ENCODE measurements at places on chromosomes 13 and 19. TPM values are rescaled to one million over a fixed set of nuclear protein-coding genes. Genes with fewer than 3 reads are reported as not detected.

Gene QPCTL
- 4.0 TPM for polyA plus RNA-seq

Gene LGALS14
- polyA plus RNA-seq: not detected

Gene CLEC4M
- not detected for polyA plus RNA-seq

Gene ZNF599
- polyA plus RNA-seq: 7.2 TPM

Gene NBEA
- 17.3 TPM for polyA plus RNA-seq

DNA sequence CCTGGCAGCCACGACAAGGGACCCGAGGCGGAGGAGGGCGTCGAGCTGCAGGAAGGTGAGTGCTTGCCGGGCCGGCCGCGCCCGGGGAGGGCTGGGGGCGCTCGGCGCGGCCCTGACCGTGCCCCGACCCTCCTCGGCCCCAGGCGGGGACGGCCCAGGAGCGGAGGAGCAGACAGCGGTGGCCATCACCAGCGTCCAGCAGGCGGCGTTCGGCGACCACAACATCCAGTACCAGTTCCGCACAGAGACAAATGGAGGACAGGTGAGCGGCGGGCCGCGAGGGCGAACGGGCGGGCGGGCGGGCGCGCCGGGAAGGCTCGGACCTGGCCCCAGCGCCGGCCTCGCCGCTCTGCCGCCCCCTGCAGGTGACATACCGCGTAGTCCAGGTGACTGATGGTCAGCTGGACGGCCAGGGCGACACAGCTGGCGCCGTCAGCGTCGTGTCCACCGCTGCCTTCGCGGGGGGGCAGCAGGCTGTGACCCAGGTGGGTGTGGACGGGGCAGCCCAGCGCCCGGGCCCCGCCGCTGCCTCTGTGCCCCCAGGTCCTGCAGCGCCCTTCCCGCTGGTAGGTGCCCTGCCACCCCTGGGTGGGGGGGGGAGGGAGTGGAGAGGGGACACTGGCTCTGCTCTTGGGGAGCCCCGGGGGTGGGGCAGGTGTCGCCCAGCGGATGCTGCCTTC lies 816 bp downstream of the USF2 start:
- peak; percentile 87 for DNase-seq

DNA sequence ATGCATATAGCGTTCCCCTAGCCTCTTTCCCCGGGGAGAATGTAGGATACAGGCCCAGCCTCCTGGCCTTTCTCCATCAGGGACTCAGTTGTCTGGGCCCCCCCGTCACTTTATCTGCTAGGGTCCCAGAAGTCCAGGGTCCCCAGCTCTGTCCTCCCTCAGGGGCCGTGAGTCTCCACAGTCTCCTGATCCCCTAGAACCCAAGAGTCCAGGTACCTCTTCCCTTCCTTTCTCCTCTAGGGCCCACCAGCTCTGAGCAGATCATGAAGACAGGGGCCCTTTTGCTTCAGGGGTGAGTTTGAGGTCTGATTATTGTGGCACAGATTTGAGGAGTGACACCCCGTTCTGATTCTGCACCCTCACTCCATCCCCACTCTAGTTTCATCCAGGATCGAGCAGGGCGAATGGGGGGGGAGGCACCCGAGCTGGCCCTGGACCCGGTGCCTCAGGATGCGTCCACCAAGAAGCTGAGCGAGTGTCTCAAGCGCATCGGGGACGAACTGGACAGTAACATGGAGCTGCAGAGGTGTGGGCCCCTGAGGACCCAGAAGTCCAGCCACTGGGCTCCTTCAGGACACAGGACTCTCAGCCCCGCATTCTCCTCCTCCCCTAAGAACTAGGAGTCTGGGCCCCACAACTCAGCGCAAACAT lies 758 bp downstream of the BAX start:
- DNase-seq: no peak

DNA sequence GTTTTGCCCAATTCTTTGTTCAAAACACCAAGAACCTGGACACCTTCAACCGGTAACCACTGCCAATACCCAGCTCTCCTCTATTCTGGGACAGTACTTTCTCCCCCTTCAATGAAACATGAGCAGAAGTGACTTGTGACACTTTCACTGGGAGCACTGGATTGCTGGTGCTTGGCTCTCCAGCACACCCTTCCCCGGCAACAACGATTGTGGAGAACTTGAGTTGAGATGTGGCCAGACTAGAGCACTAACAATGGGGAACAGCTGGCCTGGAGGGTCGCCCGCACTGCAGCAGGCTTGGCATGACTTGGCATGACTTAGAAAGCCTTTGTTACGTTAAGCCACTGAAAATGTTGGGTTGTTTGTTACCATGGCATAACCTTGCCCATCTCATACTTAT lies 7.5 kb upstream of the B3GLCT start:
- DNase-seq: no peak

- DNase-seq: no peak
Measured at GRCh38 chr19:55257461-55258420, 1.1 kb downstream of the PPP6R1 start.

- DNase-seq: no peak
Measured at GRCh38 chr13:24178847-24179485, 18.4 kb downstream of the SPATA13 start.

GRCh38 chr19:50328873-50329145 lies 368 bp downstream of the KCNC3 start:
- DNase-seq: no peak

DNA sequence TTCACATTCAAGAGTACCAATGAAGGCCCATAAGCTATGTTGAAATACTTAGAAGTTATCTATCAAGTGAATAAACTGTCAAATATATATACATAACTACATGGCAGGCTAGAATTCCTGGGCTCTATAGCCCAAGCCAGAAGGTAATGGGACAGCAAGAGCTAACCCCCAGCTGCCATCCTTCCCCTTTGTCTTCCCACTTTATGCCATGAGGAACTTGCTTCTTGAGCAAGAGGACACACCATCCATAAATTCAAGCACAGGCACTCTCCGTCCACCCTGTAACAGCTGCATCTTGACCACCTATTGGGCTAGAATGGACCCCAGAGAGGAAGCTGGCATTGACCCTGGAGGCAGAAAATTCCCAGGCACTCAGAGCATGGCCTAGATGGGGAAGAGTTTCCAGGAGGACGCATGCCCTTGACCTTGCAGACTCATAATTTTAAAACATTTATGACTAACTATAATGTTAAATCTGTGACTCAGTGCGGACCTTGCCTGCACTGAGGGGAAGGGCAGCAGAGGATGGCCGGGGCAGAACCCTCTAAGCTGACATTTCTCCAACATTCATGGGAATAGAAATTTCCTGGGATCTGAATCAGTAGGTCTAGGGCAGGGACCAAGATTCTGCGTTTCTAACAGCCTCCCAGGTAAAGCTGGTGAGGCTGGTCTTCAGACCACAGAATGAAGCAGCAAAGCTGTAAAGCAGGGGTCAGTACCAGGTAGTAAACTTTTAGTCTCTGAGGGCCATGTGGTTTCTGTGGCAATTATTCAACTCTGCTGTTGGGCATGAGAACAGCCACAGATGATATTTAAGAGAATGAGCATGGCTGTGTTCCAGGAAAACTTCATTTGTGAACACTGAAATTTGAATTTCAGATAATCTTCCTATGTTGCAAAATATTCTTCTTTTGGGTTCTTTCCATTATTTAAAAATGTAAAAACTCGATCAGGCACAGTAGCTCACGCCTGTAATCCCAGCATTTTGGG lies 71.4 kb upstream of the CLDN10 start:
- no peak for DNase-seq

DNA sequence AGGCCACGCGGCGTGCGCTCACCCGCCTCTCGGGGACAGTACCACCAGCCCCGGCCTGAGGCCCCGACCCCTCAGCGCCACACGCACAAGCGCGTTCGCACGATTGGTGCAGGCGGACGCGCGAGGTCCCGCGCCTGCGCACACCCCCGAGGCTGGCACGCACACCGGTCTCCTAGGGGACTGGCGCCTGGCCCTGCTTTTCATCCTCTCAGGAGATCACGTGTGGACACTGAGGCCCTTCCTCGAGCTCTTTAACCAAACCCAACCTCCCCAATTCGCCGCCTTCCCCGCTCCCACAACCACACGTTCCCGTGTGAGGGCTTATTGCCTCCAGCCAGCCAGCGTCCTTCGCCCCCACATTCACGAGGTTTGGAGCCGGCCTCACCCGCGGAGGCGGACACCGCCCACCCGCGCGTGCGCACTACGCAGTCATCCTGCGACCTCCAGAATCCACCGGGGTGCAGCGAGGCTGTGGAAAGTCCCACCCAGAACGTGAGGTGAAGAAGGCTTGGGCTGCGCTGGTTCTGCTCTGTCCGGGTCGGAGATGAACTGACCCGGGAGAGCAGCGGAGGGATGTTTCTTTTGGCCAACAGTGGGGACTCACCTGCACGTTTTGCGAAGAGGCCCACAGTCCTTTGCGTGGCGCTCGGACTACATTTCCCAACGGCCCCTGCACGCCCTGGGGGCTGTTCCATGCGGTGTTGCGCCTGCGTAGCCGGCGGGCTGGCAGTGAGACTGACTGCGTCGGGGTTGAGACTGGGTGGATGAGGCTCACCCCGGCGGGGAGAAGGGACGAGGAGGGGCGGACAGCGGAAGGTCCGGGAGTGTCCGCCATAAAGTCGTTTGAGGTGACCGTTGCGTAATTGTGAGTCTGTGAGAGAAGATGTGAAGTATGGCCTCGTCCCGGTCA lies 539 bp upstream of the ZNF667 start:
- peak; percentile 94 for DNase-seq

DNA sequence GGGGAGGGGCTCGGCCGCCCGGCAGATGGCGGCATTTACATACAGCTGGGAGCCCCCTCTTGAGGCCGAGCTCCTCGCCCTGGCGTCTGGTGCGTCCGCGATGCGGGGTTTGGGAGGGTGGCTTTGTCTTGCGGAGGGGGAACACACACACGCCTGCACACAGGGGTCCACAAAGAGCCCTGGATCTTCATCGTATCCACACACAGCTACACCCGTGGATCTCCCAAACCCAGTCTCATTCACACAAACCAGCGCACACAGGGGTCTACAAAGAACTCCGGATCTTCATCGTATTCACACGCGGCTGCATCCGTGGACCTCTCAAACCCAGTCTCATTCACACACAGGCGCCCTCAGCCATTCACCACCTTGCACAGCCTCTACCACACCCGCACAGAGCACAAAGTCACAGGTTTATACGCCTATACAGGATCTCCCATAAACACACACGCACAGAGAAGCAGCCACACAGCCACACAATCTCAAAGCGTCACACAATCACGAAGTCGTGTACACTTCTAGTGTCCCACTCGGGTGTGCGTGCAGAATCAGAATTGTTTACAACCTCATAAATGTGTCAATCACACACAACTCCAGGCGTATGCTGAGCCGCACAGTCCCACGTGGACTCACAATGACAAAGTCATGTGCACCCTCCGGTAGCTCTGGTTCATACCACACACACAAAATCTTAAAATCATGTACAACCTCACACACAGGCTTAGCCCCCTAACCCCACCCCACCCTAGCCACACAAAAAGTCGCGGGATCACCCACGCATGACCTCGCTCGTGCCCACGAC lies 550 bp upstream of the DLL3 start:
- DNase-seq: peak; percentile 46

DNA sequence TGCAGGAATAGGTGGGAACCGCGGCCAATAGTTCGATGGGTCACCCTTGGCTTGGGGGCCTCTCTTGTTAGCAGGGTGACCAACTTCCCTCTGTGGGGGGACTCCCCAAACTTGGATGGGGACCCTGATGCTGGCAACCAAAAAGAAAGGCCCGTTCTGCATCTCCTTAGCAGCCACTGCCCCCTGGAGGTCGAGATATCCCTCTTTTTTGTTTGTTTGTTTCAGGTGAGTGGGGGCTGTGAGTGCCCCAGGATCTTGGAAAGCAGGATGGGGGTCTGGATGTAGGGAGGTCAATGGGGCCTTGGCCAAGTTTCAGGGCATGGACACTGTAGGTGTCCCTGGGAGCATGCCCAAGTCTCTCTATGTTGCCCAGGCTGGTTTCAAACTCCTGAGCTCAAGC lies 7.7 kb upstream of the CRTC1 start:
- no peak for DNase-seq

DNA sequence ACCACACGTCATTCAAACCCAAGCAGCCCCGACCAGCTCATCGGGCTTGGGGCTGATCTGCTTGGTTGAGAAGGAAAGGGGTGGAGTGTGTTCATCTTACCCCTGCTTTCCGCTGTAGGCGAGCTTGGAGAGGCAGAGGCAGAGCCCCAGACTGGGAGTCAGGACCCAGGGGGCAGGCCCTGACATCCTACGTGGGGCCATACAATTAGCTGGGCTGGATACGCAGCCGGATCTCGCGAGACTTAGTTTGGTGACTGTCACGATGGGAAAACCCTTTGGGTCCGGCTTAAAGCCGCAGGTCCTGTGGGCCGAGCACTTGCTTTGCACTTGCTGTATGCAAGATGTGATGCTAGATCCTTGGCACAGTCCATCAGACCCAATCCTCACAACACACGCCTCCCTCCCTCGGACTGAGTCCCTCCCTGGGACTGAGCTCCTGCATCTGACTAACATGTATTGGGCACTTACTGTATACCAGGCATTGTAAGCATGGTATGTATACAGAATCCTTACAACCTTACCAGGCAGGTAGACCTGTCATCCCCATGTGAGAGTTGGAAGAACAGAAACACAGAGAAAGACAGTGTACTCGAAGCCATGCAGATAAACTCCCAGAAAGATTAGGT lies 3.7 kb downstream of the CEACAM16 start:
- no peak for DNase-seq

- no peak for DNase-seq
Measured at GRCh38 chr19:33449799-33450198, 71.8 kb downstream of the PEPD start.

DNA sequence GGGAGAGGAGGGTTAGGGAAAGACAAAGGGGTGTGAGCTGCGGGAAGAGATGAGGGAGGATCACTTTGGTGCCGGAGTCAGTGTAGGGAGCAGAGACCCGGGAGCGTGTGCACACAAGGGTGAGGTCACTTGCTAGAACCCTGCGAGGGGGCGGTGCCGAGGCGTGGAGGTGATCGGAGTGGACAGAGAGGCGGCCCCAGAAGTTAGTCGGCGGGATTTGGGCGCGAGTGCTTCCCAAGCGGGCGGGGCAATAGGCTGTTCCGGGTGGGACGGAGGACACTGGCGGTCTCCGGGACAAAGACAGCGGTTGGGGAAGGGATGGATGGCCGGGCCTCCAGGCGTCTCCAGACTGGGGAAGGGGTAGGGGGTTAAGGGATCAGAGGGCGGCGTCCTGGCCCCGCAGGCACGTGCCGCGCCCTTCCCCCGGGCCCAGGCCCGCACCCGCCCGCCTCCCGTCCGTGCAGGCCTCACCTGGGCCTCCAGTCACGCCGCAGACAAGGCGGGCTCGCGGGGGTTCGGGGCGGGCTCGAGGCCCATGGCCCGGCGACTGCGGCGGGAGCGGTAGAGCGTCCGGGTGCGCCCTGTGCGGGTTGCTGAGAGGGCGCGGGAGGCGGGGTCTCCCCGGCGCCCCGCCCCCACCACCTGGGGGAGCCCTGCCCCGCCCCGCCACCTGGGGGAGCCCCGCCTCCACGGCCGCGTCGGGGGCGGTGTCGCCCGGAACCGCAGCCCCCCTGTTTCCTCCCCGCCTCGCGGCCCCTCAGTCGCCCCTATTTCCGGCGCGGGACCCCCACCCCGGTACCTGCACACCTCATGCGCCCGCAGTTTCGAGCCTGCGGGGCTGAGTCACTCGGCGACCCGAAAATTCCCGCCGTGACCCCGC lies at the start of gene LPAR2:
Gene LPAR2, minus strand, starts transcription at position 600 of the 880 bp plus-strand sequence. CDS start 945 bp downstream, outside the sequence.
- DNase-seq: no peak

GRCh38 chr19:38812009-38812840 lies 520 bp downstream of the LGALS4 start:
- no peak for DNase-seq
